Stimulated activated CD4-positive, alpha-beta T cell treated with anti-CD3 and anti-CD28 coated beads, Interleukin-4, amount 100 ng/mL, for 24 hours (primary cell): ENCODE measurements at places on chromosomes 3 and 15.

DNA sequence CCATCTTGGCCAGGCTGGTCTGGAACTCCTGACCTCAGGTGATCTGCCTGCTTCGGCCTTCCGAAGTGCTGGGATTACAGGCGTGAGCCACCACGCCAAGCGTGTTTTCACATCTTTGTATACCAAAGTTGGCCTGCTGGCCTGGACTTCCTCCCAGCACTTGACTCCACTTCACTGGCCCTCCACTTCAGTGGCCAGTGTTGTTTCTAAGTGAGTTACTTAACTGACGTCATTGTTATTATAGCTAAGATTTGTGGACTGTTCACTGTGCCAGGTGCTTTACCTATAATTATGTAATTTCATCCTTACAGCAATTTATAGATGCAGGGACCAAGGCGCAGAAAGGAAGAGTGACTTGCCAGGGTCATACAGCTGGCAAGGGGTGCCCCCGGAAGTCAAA, 52.0 kb downstream of the HRH1 start:
- no peak for DNase-seq

DNA sequence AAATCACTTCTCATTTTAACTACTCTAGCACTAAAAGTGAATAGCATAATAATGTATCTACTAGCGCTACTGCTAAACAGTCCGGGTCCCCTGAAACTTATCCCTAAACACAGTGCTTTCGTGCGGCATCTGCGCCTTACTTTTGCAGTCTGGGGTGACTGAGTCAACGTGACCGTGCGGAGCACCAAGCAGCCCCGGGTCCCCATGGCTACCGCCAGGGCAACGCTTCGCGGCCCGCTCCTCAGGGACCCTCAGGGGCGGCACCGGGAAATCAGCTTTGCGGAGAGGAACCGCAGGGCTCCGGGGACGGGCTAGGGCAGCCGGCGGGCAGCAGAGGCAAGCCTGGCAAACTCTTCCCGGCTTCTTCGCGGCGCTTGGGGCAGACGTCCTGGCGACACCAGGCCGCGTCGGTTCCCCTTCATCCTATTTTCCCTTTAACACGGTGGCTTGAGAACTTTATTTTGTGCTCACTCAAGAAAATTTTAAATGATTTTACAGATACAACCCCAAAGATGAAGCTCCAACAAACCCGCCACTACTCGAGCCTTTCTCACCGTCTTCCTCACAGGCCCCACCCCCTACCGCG, 757 bp upstream of the DIPK2A start:
- DNase-seq = peak; percentile 59

- DNase-seq = no peak
Measured at GRCh38 chr3:66863205-66864111, 134.6 kb upstream of the KBTBD8 start.

- DNase-seq = no peak
Measured at GRCh38 chr3:83523470-83524073, 1435.2 kb upstream of the CADM2 start.

DNA sequence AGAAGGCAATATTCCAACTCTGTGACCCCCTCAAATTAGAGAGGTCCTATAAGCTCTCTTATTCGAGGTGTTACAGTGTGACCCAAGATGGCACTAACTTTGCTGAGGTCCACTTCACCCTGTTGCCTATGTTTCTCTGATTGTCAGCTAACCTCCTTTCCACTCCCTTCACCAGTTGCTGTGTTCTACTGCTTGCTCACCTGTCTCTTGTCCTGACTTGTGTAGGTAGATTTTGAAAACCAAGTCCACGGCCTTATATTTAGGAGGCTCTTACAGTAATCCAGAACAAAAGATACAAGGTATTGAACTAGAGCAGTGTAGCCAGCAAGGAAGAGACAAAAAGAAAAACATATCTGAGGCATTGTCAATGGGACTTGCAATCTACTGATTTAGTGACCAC, 20.1 kb upstream of the GSK3B start:
- DNase-seq = no peak

DNA sequence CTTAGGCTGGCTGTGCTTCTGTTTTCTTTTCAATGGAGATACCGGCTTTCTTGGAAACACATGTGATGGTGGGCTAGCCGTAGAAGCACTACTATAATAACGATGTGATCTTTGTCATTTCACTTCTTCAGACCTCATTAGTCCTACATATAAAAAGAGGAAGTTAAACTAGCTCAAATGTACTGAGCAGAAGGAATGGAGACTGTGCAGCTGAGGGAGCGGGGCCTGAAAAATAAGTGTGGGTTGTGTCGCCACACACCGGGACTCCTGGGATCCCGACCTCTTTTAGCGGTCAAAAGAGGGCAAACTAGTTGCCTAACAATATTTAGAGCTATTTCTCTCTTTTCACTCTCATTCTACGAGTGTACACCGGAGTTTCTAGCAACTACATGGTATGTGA, 1.0 kb upstream of the RNF7 start:
- DNase-seq = no peak
